ENCODE measurements at places on chromosomes 11 and 22.

GRCh38 chr22:39527481-39527961, 5.0 kb downstream of the RPS19BP1 start:
- peak; percentile 65 for DNase-seq

DNA sequence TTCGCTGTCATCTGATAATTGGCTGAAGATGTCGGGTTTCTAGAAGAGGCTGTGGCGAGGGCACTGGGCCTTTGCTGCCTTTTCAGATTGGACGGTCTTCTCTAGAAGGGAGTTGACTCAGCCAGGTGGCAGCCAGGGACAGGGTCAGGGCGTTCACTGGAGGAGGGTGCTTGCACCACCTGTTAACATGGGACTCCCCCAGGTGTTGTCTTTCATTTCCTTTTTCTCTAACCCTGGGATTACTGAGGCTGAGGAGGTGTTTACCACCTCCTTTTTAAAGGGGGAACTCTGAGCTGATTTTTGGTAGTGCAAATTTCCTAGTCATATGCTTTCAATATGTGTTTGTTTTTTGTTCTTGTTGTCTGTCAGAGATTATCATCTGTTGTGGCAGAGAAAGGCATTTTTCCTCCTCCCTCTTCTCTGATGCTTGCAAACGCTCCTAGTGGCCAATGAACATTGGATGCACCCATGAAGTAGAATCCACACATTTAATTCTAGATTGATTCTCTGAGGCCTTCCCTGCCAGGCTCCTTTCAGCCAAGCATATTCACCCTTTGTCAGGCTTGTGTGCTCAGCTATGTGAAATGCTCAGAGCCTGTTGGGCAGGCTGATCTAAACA, 54.1 kb downstream of the LDLRAD3 start:
- no peak for DNase-seq

DNA sequence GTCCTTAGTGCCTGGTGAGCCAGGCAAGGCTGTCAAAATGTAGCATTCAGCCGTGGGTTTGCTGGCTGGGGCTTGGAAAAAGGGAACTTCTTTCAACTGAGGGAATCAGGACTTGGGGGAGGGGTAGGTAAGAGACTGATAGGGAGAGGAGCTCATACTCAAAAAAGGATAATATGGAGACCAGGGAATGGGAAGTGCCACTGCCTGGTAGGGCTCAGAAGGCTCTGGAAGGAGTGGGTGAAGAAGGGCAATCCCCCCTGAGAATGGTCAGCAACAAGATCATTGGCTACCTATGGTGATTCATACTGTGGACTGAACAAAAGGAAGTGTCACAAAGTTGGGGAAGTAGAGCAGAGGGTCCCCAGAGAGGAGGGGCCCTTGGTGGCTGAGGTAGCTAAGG, 1.9 kb downstream of the CNGA4 start:
- DNase-seq, result no peak

DNA sequence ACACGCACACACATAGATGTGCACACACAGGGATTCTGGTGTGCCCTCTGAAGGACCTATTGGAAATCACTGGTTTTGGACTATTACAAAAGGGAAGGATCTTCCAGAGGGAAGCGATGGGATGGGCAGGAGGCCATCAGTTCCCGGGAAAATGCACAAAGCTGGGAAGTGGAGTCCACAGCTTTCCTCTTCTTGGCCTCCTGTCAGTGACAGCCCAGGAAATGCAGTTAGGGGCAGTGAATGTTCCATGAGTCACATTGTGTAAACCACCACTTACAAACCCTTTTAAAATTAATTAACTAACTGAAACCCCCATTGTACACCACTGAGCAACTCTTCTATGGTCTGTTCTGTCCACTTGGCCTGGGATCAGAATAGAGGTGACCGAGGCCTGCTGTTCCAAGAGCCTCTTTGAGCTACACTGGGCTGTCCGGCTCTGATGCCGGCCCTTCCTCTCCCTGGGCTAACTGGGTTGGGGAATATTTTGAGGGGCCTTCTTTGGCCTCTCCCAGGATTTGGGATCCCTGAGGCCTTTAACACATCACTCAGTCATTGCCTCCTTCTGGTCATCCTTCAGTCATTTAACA, 137.7 kb downstream of the FEZ1 start:
- DNase-seq, result no peak

- no peak for DNase-seq
Observed at GRCh38 chr11:120615391-120615790, 103.8 kb downstream of the GRIK4 start.

DNA sequence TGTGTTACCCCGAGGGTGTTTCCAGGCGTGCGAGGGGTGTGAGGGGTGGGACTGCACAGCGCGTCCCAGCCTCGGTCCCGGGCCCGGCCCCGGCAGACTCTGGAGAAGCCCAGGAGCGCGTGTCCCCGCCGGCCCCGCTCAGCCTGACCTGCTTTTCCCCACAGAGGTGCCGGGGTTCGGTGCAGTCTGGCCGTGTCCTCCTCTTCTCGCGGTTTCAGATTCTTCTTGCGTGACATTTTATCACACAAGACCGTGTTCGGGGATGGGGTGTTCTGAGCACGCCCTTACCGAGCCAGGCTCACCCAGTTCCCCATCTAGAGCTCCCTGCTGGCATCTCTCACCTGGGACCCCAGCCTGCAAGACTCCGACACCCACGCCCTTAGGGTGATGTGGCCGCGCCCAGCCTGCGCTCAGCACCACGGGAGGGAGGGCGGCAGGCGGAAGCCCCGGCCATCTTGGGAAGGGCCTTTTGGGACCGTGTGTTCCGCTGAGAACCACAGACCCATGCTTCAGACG, 775.6 kb downstream of the BRD1 start:
- DNase-seq, result no peak

- DNase-seq, result no peak
Observed at GRCh38 chr11:98101329-98101728, 919.4 kb upstream of the CNTN5 start.

DNA sequence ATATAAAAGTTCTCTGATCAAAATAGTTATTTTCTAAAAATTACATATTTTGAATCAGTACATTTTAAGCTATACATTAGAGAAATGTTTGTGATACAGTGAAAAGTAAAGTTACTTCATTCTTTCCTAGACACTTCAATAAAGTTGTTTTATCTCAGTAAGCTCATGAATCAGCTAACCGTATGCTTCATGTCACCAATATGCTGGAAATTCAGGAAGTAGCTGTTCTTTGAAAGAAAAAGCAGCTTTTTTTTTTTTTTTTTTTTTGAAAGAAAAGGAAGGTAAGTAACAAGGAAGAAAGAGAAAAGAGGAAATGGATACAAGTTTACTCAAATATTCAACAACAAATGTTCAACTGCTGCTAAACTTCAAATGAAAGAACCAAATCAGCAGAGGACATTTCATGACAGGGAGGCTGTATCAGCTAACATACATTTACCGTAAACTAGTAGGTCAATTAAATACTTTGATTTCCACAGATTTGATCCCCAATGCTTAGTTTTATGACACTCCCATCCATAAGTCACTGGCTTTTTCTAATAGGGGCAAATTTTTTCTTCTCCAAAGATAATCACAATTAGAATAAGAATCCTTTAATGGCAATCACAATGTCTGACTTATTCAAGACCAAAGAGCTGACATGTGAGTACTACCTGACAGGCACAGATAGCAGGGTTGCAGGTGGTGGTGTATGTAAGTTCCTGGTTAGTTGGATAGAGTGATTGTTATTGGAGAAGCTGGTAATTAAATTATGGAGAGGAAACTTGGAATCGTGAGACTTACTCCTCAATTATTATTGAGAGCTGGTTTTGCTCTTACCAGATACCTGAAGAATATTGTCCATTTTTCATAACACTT, 754 bp downstream of the OR52A1 start:
- no peak for DNase-seq
